Inflammatory macrophage treated with lipopolysaccharide for 4 hours (primary cell): ENCODE measurements at places on chromosomes 11 and 22.

GRCh38 chr22:32880893-32881596, 79.5 kb downstream of the TIMP3 start:
- DNase-seq, result no peak

DNA sequence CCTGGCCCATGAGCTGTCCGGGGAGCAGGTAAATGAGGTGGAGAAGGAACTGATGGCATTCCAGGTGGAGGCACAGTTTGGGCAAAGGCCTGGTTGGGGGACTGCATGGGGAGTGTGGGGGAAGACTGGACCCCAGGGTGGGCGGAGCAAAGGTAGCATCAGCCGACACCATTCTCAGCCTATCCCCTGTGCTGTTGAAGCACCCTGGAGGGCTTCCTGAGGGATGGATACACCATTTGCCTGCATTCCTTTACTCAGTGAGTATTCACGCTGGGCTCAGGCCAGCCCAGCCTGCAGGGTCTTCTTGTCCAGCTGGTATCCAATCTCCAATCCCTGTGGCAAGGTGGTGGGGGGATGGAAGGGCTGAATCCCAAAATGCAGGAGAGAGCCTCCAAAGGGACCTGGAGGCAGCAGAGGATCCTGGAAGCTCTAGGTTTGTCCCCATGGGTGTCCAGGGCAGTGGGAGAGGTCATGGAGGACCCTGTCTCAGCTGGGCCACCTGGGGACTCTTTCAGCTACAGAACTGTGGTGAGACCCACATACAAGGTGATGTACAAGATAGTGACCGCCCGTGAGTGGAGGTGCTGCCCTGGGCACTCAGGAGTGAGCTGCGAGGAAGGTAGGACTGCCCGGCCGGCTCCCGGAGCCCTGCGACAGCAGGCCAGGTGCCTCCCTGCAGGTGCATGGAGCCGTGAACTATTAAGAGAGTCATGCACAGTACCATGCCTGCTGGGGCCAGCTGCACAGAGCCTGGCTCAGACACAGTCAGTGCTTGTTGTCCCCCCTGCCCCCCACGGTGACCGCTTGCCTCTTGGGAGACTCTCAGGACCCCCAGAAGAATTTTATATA, 9.5 kb downstream of the EMID1 start:
- no peak for DNase-seq

GRCh38 chr11:78229106-78229505, 40.4 kb downstream of the USP35 start:
- DNase-seq, result no peak

DNA sequence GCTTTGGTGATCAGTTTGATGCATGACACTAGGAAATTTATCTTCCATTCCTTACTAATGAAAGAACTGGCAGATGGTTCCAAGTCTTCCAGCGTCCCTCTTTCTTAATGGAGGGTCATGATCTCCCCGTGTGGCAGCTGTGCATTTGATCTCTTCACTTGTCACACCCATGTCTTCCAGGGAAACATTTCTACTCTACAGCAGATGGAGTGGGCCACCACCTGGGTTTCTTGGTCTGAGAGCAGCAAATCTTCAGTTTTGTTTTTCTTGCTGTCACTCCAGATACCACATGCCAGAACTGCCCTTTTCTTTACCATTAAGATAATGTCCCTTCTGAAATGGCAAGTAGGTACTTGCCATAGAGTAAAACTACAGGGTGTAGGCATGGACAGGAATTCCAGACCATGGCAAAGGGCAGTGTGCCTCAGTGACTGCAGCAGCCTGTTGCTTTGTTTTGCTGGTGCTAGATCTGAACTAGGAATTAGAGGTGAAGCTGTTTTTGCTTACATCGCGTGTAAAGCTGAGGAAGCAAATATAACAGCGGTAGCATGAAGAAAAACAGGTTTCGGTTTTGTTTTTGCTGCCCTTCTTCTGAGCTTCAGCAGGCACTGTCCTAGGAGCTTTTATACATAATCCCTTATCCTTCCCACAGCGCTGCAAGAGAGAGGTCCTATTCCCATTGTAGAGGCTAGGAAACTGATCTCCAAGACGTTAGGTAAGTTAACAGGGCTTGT, 20.7 kb upstream of the C11orf96 start:
- DNase-seq, result no peak

DNA sequence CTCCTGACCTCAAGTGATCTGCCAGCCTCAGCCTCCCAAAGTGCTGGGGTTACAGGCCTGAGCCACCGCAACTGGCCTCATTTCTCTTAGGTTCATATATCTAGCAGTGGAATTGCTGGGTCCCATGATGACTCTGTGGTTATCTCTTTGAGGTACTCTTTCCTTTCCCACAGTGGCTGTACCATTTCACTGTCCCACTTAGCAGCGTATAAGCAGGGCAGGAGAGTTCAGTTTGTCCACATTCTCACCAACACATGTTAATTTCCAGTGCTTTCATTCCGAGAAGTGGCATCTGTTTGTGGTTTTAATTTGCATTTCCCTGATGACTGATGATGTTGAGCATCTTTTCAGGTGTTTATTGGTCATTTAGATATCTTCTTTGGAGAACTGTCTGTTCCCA, 16.4 kb downstream of the PRR5 start:
- no peak for DNase-seq

DNA sequence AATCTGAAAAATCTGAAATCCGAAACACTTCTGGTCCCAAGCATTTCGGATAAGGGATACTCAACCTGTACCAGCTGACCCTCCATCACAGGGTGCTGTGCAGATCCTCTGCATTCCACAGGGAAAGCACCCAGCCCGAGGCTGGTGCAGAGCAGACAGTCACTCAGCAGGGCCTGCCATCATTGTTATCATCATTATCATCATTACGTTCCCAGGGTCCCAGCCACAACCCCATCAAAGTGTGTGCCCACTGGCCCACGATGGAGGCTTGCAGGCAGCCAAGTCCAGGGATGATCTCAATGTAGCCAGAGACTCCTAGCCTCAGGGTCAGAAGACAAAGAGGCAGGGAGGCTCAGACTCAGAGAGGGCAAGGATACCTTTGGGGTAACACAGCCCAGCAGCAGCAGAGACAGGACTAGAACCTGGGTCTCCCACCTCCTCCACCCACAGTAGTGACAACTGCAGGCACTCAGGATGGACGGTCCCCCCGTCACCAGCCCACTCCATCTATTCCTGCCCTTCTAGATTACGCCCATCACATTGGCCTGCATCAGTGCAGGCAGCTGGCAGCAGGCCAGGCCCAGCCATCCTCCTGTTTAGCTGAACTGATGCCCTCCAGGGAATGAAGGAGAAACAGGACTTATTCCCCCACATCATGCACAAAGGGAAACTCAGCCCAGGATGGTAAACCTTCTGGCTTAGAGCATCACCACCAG, 10.3 kb downstream of the GAL3ST1 start:
- no peak for DNase-seq

GRCh38 chr11:96215110-96215782, 127.7 kb downstream of the MAML2 start:
- DNase-seq, result no peak

- DNase-seq, result no peak
Measured at GRCh38 chr22:46224044-46224897, 25.8 kb downstream of the CDPF1 start.

- no peak for DNase-seq
Measured at GRCh38 chr22:23774114-23774921, 1.7 kb downstream of the MMP11 start.

DNA sequence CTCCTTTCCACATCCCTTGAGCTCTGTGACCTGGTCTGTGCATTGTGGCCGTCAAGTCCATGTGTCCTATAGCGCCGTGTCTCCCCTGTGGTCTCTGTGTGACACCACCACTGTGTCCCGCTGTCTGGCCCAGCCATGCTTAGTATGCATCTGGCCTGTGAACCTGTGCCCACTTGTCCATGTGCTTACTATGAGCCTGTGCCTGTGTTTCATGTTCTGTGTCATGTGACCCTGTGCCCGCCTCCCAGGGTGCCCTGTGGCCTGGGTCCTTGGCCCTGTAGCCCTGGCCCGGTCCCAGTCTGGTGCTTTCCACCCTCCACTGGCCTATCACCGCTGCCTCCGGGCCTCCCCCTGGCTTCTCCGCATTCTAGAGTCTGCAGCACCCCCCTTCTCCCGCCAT, 80.6 kb downstream of the CCDC83 start:
- no peak for DNase-seq

DNA sequence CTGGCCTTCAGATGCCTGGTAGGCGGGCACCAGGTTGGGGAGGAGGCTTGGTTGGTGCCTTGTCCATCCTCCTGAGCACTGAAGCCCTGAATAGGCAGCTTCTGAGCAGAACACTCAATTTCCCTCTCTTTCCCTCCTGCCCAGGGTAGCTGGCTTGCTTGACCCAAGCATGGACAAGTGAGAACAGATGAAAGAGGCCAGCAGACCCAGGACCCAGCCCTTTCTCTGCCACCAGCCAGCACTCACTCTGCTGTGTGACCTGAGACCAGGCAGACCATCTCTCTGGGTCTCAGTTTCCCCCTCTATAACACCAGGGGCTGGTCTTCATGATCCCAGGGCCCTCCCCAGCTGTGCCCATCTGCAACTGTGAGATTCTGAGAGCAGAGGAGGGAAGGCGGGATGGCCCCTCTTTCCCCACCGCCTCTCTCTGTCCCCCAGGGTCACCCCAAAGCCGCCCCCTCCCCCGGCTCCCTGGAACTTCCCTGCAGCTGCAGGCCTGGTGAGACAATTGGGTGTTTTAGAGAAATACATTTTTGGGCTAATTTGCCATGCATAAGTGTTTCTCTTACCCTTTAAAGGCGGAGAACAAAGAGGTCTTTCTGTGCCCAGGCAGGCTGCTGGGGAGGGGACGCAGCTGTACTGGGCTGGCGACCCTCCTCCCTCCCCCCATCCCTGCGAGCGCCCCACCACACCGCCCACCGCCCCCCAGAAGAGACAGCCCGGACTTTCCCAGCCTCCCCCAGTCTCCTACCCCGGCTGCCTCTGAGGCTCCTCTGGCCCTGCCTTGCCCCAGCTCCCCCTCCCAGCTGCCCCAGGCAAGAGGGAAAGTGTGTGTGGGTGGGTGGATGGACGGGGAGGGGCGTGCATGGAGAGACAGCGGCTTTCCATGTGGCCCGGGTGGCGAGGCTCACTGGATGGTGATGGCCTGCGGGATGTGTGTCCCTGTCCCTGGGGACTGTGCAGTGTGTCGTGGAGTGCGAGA, 30.8 kb upstream of the PICK1 start:
- DNase-seq, result no peak

DNA sequence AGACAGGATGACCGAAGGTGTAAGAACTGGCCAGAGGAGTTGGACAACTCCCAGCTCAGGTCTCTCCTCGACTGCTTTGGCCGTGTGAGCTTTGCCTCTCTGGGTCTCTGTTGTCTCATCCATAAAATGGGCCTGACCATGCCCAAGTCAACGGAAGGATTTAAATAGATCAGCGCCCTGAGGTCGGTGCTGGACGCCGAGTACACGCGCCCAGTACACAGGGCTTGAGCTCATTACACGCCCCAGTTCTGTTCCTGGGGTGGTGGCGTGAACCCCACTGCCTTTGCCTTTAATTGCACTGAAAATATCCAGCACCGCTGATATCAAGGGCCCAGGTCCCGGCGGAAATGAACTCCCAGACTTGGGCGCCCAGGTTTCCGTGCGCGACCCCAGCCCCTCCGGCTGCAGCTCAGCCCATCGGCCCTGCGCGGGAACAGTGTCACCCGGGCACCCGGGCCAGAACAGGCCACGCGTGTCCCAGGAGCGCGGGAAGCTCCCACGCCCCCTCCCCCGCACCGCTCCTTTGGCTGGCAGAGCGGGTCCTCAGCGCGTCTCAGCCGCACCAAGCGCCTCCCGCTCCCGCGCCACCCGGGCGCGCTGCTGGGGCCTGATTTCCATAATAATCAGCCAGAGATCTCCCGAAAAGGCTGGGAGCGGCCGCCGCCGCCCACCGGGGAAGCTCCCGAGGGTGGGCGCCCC, 42.2 kb downstream of the CYTH4 start:
- DNase-seq, result no peak

DNA sequence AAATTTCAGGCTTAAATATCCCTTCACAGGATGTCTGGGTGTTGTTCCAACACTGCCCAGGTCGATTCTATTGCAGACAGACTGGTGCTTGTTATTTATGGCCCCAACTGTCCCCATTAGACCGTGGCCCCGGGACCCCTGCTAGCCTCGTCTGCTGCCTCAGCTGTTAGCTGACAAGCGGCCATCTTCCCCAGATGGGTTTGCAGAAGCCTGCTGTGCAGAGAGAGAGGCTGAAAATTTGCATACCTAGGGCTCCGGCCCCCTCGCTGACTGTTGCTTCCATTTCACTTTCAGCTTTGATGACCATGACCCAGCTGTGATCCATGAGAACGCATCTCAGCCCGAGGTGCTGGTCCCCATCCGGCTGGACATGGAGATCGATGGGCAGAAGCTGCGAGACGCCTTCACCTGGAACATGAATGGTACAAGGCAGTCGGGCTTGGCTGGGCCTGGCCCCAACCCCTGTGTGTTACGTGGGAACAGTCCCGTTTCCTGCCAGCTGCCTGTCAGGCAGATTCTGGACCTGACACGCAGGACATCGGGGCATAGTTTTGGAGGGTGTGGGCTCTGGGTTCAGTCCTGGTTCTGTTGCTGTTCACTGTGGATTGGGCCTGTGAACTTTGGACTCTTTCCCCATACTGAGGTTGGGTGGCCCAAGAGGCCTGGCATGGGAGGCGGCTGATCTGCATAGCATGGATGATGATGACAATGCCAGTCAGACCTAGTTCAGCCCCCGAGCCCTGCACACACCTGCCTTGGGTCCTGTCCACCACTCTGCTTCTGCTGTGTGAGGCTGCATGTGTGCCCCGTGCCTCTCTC, 16.4 kb downstream of the SMARCB1 start:
- DNase-seq, result no peak

DNA sequence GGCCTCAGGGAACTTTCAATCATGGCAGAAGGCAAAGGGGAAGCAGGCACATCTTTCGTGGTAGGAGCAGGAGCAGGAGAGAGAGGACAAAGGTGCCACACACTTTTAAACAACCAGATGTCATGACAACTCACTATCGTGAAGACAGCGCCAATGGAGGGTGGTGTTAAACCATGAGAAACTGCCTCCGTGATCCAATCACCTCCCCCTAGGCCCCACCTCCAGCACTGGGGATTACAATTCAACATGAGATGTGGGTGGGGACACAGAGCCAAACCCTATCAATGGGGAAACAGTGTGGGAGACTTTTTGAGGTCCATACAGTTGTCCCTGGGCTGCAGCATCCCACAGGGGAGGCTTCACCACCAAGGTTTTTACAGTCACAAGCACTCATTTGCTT, 41.9 kb upstream of the CFAP300 start:
- no peak for DNase-seq

DNA sequence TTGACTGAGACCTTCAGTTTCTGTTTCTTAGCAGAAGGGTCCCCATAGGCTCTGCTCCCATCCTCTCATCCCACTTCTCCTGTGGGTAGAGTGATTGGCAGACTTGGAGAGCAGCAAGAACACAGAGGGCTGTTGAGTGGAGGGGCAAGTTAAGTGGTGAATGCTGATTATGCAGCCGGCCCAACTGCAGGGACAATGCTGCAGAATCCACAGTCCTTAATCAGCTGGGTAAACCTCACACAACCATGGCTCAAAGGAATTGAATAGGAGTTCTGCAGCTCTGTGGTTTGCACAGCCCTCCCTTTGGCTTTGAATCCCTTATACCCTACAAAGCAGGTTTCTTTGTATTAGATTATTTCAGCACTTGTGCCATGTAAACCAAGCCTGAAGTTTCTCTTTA, 161.1 kb downstream of the NAV2 start:
- no peak for DNase-seq
